ENCODE measurements at places on chromosomes 3 and 15.

- DNase-seq: no peak
Measured at GRCh38 chr3:2861920-2862319, 248.3 kb downstream of the IL5RA start.

DNA sequence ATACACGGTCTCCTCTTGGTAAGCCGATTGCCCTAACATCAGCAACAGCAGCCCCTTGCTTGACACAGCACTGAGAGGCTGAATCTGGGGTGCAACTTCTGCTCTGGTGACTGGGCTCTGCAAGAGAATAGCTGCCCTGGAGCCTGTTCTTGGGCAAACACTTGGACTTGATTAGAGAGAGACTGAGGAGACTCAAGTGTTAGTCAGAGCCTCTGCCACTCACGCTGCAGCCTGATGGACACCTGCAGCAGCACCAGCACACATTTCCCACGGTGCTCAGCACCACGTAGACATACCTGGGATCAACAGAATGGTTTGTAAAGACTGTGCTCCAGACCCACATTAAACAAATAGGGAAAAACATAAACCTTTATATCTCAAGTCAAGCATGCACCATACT lies 35.8 kb upstream of the UMPS start:
- no peak for DNase-seq

DNA sequence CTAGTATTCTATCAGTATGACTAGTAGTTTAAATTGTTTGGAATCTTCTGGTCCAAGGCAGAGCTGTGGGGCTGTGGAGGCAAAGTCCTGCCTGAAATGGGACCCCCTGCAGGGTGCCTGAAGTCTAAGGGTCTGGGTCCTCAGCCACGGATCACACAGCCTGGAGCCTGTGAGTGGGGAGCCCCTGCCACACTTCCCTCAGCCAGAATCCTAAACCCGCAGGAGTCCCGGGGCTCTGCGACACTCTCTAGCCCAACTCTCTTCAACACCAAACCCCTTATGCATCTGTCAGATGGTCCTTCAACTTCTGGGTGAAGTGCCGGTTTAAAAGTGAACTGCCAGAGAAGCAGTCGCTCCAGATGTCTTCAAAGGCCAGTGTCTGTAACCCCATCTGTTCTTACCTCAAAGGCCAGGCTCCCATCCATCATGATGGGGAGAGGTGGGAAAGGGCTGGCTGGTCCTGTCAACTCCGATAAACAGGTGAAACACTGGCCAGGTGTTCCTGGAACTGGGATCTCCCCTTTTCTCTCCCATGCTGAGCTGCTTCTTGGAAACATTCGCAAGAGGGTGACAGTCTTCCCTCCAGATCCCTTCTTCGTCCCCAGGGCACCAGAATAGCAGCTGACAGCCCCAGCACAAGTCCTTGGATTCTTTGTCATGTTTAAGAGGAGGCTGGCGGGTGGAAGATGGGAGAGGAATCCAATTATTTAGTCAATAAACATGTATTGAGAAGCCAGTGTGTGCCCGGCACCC lies 45.6 kb downstream of the CPN2 start:
- no peak for DNase-seq

- DNase-seq: no peak
Measured at GRCh38 chr3:11373235-11373634, 101.0 kb downstream of the ATG7 start.

- no peak for DNase-seq
Measured at GRCh38 chr15:85756411-85757072, 38.2 kb downstream of the KLHL25 start.

DNA sequence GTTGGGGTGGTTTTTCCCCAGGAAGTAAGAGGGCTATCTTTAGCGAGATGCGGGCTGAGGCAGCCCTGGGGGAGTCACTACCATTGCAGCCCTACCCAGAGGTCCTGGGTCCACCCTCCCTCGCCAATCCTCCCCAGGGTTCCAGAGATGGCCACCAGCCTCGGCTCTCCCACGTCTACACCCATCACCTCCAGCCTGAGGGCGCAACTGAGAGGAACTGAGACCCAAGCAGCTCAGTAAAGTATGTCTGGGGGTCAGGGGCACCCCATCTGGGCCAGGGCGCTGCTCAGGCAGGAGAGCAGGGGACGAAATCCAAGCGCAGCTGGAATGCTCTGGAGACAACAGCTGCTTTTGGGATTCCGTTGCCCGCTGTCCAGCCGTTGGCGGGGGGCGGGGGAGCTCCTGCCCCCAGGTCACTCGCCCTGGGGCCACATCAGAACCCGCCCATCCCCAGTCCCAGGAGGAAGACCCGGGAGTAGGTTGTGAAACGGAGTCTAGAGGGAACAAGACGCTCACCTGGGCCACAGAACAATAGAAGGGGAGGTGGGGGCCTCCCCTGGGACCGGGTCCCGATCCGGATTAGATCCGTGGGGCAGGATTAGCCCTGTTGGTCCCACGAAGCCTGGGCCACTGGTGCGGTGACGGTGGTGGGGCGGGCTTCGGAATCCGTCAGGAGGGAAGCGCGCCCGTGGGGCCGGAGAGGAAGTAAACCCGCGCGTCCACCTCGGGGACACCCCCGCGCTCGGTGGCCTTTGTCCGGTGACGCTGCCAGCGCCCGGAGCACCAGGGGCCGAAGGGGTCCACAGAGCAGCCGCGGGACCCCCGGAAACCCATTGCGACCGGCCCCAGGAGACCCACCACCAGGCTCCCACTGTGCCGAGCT lies 1.4 kb upstream of the NDUFAF3 start:
- no peak for DNase-seq

GRCh38 chr3:194773216-194773615 lies 87.5 kb downstream of the FAM43A start:
- DNase-seq: no peak

GRCh38 chr3:50320853-50321335 lies 1.7 kb downstream of the HYAL2 start:
- no peak for DNase-seq

DNA sequence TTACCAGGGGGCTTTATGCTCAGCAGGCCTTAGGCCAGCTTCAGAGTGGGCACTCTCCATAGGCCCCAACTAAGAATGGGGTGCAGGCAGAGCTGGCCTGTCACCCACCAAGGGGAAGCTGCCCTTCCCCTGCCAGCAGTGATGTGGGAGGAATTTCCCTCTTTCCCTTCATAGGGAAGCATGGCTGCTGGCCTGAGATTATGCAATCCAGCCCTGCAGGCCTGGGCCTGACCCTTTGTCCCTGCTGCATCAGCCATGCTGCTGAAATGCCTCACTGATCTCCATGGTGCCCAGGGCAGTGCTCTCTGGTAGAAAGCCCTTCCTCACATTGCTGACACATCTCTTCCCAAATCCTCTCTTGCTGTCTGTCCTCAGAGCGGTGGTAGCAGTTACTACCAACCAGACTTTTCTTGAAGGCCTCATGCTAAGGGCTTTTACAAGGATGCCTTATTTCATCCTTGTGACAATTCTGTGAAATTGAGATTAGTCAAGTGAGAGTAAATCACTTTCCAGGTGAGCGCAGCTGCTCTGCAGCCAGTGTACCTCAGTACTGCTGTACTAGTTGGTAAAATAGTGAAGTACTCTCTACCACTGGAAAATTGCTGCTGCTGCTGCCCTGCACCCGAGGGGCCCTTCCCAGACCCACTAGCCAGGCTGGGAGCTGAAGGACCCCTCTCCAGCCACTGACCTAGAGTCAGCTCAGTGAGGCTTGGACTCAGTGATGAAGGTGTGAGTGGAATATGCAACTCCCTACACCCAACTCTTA lies 33.8 kb downstream of the MRAS start:
- DNase-seq: no peak

GRCh38 chr15:68875377-68876116 lies 54.8 kb upstream of the SPESP1 start:
- DNase-seq: peak; percentile 65

All from AG04450 (cell line).